ENCODE measurements at places on chromosomes 4 and X.
A peak's percentile ranks its signal among the peaks of the same experiment; 100 is the strongest.

- DNase-seq, result no peak
Measured at GRCh38 chr4:13285336-13285735, 198.8 kb downstream of the RAB28 start.

DNA sequence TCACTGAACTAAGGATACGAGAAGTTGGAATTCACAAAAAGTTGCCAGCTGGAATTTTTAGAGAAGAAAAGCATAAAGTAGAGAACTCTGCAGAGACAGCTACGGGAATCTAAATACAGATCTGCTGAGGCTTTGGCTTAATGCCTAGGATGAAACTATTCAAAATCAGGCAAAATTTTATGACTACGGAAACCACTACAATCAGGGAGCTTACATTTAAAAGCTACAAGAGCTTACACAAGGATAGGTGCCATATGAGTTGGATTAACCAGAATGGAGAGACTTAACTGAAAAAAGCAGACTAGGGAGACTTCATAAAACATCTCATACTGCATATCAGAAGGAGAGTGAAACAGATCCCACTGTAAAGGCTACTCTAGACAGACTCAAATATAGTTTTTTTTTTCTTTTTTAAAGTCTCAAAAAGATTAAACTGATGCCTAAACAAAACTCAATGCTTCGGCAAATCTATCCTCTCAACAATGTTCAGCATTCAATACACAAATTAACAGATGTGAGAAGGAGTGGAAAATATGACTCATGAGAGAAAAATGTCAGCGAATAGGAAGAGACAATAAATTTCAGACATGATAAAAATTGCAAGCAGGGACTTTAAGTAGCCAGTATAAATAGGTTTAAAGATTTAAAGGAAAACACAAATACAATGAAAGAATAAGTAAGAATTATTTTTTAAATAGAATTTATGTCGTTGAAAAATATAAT, 586.1 kb downstream of the FSTL5 start:
- DNase-seq, result no peak

DNA sequence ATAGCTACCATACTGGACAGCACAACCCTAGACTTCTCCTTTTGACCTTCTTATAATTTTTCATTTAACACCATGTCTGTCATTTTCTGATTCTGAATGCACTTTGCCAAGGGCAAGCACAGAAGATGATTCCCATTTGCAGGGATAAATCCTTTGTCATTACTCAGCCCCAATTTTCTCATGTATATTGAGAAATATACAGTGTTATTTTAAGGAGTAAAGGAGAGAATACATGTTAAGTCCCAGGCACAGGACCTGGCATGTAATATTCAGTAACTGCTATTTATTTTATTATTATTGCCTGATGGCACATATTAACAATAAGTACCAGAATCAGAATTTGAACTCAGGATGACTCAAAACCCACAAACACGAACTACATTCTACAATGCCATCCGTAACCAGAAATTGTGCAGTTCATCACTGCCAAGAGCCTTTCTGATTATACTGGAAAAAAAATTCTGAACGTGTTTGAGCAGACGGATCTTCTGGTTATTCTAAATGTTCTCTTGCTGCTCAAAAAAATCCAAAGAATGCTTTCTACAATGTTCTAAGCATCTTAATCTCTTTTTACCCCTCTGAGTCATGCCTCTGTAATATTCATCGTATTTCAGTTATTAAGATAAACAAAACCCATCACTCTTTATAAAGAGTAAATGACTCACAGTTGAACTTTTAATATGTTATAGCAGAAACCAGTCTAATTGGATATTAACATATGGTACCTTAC, 170.0 kb downstream of the MID1 start:
- no peak for DNase-seq

DNA sequence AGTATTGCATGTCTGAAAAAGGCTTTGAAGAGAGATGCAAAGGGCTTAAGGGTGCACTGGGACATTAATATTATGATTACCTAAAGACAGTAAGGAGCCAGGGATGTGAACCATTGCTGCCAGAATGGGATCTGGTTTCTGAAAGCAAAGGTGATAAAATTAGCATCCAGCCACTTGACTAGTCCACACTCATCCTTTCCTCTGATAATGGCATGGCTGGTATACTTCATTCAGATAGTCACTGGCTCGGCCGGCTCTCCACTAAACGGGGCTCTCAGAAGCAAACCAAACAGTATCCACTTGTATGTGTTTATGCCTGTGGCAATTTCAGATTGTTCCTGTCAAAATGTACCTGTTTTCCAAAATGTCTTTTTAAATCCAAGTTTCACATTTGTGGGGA, 46.4 kb downstream of the MAMLD1 start:
- DNase-seq, result no peak

DNA sequence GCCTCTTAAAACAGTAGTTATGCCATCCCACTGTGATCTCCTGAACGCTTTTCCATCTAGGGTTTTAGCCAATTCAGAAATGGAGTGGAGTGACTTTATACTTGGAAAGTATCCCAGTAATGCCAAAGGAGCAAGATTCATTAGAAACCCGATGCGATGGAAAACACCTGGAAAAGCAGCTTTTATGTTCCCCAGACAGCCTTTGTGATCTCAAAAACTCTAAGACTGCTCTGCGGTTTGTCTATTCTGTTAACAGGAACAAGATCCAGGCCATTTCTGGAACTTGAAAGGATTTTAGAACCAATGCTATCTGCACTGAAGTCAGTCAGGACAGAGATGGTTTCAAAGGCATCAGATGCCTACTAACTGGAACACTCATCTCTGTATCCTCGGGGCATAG, 145.1 kb downstream of the APBB2 start:
- DNase-seq, result no peak

DNA sequence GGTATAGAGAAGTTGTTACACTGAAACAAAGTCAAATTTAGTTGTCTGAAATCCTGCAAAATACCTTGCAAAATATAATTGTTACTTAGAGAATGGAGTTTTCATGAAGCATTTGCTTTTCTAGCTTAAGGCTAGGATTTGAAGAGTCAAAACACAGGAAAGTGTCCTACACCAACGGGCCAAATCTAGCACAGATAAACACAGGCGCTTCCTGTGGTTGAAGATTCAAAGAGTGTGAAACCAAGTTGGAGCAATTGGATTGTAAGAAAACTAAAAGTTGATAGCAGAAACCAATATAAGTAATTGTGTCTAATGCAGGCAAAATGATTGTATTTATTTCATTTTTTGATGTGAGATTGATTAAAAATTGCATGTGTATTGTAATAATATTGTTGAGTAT, 2002.5 kb upstream of the TENM3 start:
- no peak for DNase-seq

- DNase-seq, result peak; percentile 78
Measured at GRCh38 chr4:83334425-83335241, at the start of gene HPSE. HPSE (minus strand) TSS chr4:83334848; CDS start chr4:83334782, 66 bp downstream.

- no peak for DNase-seq
Measured at GRCh38 chr4:104815665-104816064, 321.0 kb upstream of the CXXC4 start.

DNA sequence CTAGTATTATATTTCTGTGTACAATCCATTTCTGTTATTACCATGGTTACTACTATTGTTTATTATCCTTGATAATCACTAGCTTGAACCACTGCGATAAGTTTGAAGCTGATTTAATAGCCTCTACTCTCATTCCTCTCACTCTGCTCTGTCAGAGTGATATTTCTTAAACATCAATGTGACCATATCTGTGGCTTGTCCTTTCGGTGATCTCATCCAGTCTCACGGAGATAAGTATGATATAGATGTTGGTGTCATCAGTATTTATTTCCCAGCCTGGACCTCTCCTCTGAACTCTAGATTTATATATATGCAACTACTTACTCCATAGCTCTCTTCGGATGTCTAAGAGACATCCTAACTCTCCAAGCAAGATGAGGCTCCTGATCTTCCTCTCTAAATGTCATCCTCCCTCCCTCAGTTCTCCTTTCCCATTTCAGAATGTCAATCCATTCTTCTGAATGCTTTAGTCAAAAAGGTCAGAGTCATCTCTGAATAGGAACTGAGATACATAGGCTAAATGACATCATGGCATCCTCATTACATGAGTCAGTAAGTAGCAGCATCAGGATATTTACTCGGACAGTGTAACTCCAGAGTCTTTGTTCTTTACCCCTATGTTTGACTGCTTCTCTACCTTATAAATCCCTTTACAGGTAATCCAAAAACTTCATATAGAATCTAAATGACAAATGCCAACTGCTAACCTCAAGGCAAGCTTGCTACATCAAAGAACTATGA, 129.5 kb downstream of the PACRGL start:
- DNase-seq, result no peak

DNA sequence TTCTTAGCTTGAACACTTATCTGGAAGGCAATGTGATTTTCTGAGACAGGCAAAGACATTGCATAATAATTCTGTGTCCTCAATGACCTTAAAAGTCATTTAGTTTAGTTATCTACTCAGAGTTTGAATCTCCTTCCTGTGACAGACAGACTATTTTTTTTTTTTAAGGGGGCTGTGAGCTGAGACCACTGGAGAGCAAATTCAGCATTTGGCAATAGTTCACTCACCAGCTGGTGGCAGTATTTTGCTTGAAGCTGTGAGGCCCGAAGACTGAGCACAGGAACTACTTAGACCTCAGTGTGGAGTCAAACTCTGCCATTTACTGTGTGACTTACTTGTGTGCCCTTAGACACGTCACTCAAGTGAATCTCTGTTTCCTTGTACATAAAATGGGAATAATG, 22.9 kb upstream of the CPE start:
- peak; percentile 65 for DNase-seq

DNA sequence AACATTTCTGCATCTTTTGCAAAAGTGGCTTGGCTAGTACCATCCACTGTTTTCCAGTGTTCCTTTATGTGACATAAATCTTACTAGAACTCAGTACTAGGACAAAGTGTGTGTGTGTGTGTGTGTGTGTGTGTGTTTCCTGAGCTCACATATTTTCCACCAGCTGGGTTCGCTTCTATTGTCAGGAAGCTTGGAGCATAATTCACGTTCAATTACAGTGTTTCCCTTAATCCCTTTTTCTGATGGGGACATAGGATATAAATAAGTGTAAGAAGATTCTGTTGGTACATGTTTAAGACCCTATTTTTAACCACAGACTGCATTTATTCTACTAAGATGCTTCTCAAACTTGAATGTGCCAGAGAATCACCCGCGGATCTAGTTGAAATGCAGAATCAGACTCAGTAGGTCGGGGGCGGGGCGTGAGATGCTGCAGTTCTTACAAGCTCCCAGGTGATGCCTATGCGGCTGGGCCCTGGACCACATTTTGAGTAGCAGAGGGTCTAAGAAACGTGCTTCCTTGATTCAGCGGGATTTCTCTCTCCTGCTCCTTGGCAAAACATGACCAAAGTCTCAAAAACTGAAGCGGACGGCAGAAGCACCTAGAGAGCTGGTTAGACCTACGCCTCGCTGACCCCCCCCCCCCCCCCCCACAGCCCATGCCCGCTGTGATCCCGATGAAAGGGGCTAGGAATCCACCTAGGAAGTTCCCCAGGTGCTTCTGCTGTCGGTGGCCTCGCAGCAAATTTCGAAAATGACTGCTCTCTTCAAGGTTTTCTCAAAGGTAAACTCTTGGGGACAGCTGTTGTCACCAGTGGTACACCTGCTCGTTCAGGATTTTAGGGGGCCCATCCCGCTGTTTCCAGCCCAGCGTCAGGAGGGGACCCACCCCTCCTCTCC, 797 bp downstream of the CD99L2 start:
- DNase-seq, result no peak

DNA sequence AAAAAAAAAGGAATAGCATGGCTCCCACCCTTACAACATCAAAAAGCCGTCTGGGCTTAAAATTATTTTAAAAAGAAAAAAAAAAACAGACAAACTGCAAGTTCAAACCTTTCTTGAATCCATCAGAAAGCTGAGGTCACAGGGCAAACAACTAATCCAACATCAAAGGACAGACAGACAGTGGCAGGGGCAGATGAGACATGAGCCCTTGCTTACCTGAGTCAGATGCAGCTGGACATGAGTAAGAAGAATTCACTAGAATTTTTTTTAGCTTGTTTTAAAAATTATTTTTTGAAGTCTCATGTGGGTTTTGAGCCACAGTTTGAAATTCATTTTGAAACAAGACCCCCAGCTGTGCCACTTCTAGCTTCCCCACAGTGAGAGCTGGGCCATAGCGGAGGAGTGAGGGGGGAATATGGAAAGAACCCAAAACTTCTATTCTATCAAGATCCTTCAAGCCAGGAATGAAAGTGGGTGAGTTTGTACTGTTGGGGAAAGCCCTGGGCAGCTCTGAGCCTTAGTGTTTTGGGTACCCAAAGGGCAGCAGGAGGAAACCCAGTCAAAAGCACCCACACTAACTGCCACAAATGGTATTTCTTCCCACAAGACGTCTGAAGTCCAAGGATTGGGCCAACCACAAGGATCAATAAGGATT, 111.4 kb downstream of the ATXN3L start:
- no peak for DNase-seq

GRCh38 chr4:129218897-129219296, 122.9 kb downstream of the C4orf33 start:
- DNase-seq, result no peak

DNA sequence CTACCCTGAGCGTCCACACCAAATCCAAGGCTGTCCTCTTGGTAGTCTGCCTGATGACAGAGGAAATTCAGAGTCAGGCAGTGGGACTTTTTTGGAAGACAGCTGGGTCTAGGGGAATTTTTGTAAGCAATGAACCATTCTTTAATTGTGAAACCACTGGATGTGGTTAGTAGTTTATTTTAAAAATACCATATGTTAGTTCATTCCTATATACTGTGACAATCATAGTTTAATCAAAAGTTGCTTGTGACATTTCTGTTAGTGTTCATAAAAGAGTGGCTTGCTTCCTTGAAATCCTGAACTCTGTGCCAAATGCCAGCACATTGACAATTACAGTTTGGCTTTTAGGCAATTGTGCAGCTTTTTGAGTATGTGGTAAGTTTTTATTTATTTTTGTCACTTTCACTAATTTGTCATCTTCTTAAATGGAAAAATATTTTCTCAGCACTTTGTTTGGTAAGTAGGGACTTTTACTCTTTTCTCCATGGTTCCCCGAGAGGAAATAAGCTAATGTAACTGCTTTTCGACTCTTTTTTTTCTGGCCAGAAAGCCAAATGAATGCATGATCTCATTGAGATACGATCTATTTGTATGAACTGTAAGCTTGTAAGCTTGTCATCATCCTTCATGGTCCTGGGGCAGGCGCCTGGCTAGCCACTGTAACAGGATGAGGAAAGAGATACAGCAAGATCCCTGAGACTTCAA, 72.6 kb upstream of the SLC4A4 start:
- DNase-seq, result no peak

- no peak for DNase-seq
Measured at GRCh38 chr4:122044501-122044900, 92.6 kb upstream of the TRPC3 start.

Data from ELF-1 (cell line).